ENCODE measurements at places on chromosomes 7 and 10.

DNA sequence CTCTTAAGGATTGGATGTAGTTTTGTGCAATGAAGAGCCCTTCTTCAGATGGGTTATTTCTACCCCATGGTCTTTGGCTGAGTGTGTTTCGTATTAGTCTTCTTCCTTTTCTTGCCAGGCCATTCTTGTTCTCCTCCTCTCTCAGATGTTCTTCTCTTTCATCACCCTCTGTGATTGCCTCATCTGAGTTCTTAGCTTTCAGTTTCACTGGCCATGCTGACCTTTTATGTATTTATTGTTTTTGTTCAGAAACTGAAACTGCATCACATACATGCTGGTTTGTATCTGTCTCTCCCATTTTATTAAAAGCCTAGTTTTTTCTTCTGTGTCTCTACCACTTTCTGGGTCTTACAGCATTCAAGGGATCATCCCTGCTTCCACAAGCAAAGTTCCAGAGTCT, 21.7 kb upstream of the PCGF5 start:
- no peak for DNase-seq

GRCh38 chr10:8065651-8066050, 11.2 kb downstream of the GATA3 start:
- DNase-seq, result no peak

GRCh38 chr10:18204039-18204835, 64.0 kb downstream of the CACNB2 start:
- no peak for DNase-seq

DNA sequence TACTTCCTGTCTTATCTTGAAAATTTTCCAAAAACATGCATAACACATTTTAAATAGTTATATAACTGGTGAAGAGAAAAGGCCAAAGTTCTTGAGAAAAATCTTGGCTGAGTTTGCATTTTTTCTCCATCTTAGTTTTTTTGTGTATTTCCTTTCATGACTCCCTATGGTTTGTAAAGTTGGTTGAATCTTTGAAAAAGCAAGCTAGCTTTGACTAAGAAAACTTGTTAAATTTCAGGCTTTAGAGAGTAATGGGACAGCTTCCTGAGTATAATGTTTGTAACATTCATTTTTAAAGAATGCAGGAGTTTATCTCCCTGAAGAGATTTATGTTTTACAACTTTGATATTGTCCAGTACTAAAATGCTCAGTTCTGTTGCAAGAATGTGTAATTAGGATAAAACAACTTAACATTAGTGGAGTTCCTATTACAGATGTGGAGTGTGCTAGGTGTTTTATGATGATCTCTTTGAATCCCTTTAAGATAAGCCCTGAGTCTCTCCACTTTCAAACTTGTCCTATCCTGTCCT, 11.1 kb upstream of the HERPUD2 start:
- no peak for DNase-seq

GRCh38 chr10:79101560-79102497, 33.1 kb downstream of the ZMIZ1 start:
- peak; percentile 85 for DNase-seq

GRCh38 chr7:71229148-71229547, 97.2 kb downstream of the GALNT17 start:
- DNase-seq, result no peak

GRCh38 chr10:78254013-78254412, 220.3 kb downstream of the RPS24 start:
- DNase-seq, result no peak

GRCh38 chr10:98077223-98077622, 46.8 kb upstream of the CRTAC1 start:
- DNase-seq, result no peak

- DNase-seq, result no peak
Measured at GRCh38 chr7:49294611-49295010, 370.3 kb downstream of the CDC14C start.

DNA sequence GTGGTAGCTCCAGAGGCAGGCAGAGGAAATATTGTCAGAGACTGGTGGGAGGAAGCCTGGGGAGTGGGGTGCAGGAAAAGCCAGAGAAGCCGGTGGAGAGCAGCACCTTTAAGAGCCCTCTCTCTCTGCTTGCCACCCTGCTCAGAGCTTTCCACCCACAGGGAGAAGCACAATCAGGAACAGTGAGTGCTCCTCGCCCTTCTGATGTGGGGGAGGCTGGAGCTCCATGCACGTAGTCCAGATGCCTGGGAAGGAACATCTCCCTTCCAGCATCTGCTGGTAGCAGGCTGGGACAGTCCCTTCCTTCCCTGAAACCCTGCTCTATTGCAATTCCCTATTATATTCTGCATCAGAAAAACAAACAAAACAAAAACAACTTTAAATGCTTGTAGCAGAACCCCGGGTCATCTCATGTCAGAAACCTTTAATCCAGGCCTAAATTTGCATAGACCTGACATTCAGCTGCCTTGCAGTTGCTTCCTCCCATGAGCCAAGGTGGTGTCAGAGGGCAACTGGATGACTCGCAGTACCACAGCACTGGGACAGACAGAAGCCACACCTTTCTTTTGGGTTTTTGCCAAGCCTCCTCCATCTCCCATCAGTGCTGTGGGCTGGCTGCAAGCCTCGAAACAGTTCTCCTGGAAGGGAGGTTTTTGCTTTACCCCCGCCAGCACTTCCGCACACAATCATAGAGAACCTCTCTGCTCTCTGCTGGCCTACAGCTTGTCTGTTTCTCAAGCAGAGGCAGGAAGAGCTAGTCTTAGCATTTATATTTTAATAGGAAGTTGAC, 13.1 kb downstream of the AVPI1 start:
- DNase-seq, result no peak

DNA sequence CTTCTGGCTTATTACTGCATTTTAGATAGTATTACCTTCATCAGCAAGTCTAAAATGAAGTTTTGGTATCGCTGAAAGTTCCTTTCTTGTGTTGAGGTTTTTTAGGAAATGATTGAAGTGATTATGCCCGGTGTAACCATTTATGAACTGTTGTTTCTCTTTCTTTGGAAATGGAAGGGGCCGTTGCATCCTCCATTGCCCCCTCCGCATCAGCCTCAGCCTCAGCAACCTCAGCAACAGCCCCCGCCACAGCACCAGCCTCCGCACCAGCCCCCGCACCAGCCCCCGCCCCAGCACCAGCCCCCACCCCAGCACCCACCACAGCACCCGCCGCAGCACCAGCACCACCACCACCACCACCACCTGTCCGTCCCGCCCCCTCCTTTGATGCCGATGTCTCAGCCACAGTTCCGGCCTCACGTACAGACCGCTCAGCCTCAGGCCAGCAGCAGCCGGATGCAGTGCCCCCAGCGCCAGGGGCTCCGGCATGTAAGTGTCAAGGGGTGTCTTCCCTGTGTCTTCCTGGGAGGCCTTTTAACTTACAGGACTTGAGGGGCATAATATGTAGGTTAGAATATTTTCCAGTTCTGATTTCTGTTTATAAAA, 72.6 kb downstream of the SHH start:
- DNase-seq, result no peak

DNA sequence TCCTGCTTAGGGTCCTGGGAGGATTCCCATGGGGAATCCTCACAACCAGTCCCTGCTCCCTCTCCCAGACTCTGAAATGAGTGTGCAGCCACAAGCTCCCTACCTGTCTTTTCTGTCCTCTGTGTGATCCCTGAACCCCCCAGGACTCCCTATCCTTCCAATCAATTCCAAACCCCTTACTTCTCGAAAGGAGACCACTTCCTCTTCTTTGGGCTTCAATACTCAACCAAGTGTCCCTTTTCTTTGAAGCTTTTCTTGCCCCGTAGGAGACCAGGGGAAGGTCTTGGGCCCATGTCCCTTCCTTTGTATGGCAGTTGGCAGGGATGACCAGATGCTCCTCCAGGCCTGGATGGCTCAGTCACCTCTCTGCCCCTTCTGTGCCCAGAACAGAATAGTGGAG, 1.7 kb downstream of the AEBP1 start:
- no peak for DNase-seq

Measured in femur (tissue), 1 donor.